Activated CD8-positive, alpha-beta memory T cell treated with anti-CD3 and anti-CD28 coated beads for 4 hours (primary cell): ENCODE measurements at places on chromosomes 13 and 19.

DNA sequence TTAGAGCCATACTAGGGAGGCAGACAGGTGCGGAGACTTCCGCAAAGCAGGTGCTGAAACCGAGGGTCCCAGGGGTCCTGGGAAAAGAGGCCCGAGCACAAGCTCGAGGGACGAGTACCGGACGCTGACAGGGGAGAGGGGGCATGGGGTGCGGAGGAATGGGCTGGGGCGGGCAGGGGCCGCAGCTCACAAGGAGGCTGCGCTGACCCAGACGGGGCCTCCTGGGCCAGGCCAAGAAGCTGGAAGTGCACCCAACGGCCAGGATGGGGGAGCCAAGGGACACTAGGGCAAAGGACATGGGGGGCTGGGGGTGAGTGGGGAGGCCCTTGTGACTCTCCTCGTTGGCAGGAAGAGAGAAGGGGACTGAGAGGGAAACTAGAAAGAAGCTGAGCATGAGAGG is 1.8 kb downstream of the POLR2E start:
- DNase-seq: no peak

DNA sequence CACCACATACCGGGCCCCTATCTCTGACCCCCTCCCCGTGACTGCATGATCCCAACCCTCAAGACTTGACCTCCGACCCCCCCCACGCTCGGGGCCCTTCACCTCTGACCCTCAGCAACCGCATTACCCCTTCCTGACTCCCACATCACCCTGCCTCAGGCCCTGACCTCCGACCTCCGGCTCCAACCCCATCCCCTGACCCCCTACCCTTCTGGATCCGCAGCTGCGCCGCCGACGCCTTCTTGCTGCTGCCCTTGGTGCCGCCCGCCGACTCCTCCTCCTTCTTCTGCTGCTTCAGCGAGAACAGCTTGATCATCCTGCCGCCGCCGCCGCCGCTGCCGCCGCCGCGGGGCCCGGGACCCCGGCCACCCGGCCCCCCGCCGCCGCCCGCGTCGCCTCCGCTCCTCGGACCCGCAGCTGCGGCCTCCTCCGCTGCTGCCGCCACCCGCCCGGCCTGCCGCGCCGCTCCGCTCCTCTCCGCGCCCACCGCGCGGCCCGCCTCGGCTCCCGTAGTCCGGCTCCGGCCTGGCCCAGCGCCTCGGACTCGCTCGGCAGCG is at the start of gene UBE2M:
Gene UBE2M, minus strand, starts transcription at position 546 of the 557 bp plus-strand sequence. Its CDS starts 230 bp downstream, at position 316.
- DNase-seq: no peak

GRCh38 chr13:47696674-47697073 is 304.4 kb downstream of the SUCLA2 start:
- DNase-seq: no peak

DNA sequence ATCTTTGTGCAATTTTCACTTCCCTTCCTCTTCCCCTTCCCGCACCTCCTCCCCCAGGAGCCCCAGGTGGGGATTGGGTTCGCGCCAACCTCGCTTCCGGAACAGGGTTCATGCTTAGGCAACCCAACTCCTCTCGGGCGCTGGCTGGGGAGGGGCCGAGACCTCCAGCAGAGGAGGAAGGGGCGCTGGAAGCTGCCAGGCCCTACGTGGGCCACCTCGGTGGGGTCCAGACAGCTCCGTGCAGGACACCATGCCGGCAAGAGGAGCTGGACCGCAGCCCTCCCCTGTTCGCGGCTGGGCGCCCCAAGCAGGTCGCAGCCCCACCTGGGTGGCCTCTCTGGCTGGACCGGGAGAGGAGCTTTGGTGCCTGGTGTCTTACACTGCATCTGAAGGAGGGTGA is 91.1 kb downstream of the SPACA7 start:
- no peak for DNase-seq

DNA sequence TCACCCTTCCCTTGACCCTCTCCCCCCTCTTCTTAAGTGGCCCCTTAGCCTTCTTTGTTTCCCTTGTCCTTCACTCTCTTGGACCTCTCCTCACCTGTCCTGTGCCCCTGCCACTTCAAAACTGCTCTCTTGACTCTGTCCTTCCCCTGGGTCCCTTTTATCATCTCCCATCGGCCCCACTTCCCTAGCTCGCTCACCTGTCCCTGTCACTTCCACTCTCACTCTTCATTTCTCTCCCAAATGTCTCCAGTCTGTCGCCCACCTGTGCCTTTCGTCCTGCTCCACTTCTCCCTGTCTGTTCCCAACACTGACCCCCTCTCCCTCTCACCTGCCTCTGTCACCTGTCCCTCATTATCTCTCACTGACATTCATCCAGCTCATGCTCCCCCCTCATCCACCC is 699 bp downstream of the IFNL1 start:
- DNase-seq: no peak

DNA sequence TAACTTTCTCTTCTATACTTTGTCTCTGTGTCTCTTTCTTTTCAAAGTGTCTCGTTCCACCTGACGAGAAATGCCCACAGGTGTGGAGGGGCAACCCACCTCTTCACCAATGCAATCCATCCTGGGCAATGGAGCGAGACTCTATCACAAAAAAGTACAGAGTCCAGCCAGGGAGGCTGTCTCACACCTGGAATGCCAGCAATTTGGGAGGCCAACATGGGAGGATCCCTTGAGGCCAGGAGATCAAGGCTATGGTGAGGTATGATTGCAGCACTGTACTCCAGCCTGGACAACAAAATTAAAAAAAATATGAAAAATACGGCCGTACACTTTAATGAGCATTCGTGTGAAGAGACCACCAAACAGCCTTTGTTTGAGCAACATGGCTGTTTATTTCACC is 2.8 kb upstream of the ZNF600 start:
- no peak for DNase-seq

DNA sequence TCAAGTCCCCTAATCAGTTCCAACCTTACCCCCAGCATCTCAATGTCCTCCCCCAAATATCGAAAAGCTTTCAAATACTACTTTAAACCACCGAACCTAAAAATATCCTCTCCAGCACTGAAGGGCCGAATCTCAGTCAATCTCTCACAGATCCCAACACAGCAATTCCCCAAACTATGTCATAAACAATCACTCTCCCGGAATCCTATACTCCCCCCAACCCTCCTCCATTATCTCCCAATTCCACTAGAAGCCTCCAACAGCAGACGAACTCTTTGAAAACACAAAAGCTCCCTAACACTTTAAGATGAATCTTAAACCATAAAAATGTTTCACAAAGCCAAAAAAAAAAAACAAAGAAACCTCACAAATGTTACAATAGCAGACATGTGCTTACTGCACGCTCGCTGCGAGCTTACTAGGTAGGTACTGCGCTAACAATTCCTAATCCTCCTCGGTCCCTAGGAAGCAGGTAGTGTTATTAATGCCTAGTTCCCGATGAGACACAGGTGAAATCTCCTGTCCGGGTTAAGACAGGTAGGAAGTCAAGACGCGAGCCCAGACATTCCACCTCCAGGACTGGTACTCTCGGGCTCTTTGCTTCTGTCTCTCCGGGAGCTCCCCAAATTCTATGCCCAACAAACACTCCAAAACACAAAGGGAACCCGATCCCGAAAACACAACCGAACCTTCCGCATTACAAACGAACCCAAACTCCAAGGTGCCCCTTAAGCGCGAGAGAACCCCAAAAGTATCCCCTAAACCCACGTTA is 14.2 kb downstream of the FBXO46 start:
- DNase-seq: no peak

- no peak for DNase-seq
These were observed 407 bp downstream of the RAB3A start for GRCh38 chr19:18203408-18203862.

DNA sequence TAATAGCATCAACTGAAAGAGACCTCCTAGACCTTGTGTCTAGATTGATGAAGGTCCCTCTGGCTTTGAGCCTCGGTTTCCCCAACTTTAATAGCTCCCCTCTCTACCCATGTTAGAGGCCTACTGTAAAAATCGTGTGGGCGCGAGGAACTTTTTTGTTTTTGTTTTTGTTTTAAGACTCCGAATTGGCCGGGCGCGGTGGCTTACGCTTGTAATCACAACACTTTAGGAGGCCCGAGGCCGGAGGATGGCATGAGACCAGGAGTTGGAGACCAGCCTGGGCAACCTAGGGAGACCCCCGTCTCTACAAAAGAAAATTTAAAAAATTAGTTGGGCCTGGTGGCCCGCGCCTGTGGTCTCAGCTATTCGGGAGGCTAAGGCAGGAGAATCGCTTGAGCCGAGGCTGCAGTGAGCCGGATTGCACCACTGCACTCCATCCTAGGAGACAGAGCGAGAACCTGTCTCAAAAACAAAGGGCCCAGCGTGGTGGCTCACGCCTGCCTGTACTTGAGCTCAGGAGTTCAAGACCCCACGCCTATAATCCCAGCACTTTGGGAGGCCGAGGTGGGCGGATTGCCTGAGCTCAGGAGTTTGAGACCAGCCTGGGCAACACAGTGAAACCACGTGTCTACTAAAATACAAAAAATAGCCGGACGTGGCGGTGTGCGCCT is 858 bp upstream of the PPP6R1 start:
- no peak for DNase-seq

GRCh38 chr13:36148446-36148845 is 17.3 kb upstream of the DCLK1 start:
- DNase-seq: no peak

DNA sequence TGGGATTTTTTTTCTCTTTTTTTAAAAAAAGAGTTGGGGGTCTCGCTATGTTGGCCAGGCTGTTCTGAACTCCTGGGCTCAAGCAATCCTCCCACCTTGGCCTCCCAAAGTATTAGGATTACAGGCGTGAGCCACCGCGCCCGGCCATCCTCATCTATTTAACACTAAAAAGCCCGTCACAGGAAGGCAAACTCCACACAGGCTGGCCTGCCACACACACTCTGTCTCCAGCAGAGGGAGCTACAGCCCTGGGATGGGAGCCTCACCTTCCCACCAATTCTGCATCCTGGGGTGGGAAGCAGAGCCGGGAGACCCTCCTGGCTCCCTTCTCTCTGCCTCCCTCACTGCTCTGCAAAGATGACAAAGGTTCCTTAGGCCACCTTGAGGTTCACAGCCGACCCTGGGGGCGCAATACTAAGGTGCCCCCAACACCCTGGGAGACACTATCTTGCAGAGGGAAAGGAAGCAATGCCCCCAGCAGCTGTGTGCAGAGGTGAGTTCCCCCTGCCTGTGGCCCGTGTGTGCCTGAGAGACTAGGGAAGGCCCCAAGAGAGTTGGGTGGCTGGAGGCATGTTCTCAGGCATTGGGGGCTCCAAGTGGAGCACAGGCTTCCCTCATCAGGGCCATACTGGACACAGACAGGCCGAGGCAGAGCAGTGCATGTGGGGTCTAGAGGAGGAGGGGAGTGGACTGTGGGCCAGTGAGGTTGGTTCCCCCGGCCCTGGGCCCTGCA is 27.4 kb upstream of the TIMM44 start:
- DNase-seq: no peak

DNA sequence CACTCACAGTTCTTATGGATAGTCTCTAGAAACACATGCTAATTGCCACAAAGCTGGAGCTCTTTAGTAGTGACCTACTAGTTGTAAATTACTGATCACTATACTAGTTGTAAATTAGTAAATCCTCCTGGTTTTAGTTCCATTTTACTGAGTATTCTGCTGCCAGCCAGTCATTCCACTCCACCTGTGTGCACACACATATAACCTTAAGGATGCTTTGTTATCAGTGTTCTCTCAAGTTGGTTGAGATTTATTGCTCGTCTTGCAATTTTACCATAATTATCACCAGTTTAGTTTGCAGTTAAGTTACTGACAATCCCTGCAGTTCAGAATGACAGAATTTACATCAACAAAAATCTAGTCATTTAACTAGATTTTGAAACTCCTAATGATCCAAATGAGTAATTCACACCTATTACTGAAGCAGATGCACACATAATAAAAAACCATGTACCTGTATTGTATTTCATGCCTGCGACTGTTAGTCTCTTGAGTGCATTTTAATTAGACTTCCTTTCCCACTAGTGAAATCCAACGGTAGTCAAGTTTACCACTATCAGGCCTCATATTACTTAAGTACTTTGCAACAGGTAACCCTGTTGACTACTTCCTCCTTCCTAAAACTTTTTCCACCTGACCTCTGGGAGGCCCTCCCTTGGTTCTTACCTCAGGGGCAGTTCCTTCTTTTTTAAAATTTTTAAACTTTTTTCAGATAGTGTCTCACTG is 7.6 kb downstream of the TPT1 start:
- no peak for DNase-seq

DNA sequence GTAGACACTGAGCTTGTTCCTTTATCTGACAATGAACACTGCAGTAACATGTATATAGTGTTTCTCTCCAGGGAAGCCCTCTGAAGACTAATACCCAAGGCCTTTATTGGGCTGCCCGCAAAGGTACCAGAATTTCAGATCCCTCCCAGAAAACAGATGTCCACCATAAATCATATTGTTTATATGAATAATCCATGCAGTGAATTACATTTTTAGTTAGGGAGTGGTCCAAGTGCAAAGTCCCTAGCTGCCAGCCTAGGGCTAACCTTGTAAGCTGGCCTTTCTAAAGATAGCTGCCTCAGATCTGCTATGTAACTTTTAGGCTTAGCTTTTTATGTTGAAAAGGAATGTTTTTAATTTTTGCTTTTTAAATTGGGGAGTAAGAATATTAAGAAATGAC is 44.7 kb downstream of the TDRD3 start:
- DNase-seq: no peak

DNA sequence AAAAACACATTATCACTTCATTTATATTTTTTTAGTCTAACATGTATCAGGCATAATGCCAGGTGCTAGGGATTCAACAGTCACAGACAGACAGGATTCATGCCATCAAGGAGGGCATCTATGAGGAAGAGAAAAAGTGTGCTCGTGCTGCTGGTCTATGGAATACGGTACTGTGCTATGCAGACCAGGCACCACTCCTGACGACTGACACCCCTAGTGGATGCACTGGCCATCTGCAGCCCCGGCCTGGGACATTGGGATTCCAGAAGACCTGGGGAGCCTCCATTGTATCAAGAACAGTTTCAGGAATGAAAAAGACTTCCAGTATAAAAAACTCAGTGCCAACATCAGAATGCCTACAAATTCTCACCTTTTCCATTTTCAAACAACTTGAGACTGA is 94.0 kb downstream of the KLF12 start:
- no peak for DNase-seq

DNA sequence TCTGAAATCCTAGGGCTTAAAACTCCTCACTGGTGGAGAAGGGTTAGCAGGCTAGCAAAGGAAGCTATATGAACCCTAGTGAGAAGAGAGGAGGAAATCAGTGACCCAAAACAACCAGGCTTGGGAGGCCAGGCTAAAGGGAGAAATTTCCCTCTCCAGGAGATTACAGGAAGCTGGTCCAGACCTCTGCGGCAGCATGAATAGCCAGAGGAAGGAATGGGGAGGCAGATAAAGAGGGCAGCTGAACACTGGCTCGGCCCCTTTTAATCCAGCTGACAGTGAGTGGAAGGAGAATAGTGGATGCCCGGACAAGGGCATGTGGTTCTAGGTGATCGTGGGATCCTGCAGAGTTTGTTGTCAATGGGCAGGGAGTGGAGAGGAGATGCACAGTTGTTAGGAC is 130.6 kb downstream of the COG6 start:
- DNase-seq: no peak

GRCh38 chr19:9941231-9941630 is 4.9 kb upstream of the OLFM2 start:
- no peak for DNase-seq

DNA sequence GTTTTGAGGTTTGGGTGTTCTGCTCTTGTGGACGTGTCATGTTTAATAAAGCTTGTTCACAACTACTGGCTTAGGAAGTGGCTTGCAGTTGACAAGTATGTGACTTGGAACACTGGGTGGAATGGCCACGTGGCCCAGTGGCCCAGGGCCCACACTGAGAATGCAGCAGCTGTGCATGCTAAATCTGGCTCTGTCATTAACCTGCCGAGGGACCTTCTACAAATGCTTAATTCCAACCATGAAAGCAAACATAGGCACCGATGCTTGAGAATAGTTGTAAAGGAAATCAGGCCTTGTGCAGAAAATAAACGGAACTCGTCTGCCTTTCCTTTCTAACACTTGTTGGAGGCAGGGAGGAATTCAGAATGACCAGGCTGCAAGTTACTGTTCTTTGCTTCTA is 11.6 kb upstream of the CLDN10 start:
- DNase-seq: no peak
